ENCODE measurements at places on chromosomes 12 and 14. TPM values are rescaled to one million over a fixed set of nuclear protein-coding genes. Genes with fewer than 3 reads are reported as not detected.

NTS gene
- polyA plus RNA-seq, result 6.7 TPM

PIK3C2G gene
- 5.2 TPM for polyA plus RNA-seq

BMP4 gene
- polyA plus RNA-seq, result 54.4 TPM

SGPP1 gene
- 24.9 TPM for polyA plus RNA-seq

TAS2R7 gene
- not detected for polyA plus RNA-seq

PTPRR gene
- 0.58 TPM for polyA plus RNA-seq

ANKRD9 gene
- 5.5 TPM for polyA plus RNA-seq

DNA sequence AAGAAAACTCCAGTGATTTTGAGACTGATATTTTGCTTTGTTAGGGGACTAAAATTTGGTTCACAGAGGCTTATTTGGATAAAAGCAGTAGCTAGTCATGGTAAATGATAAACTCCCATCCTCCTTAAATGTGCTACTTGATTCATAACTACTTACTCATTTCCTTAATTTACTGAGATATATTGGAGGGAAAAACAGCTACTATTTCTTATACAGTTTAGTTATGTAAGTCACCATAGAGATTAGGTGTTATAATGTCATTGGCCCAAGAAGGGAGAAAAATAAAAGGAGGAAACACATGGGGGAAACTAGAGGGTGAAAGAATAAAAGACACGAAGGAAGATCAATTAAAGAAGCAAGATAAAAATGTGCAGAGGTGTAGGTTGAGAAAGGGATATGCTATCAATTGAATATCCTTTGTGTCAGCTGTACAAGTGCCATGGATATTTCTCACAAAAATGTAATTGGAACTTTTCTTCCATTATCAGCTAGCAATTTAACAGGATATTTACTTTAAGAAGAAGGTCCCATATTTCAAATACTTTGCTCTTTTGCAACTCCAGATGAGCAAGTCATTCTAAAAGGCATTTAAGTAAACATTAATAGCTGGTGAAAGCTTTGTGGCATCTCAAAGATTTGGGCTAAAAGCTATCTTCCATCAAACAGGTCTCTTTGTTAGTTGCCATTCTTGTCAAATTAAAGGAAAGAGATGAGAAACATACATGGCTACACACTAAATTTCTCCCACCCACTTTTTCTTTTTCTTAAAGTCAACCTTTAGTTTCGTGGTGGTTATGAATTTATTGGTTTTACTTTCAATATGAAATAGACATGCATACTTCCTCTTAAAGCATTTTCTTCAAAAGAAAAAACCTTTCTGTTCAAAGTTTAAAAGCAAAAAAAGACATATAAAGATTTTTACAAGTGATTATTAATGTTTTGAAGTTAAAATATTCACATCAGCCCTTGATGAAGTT, 439.5 kb downstream of the CCER1 start:
- no peak for DNase-seq

- DNase-seq, result no peak
These were observed 160.2 kb downstream of the PPM1H start for GRCh38 chr12:62774794-62775193.

DNA sequence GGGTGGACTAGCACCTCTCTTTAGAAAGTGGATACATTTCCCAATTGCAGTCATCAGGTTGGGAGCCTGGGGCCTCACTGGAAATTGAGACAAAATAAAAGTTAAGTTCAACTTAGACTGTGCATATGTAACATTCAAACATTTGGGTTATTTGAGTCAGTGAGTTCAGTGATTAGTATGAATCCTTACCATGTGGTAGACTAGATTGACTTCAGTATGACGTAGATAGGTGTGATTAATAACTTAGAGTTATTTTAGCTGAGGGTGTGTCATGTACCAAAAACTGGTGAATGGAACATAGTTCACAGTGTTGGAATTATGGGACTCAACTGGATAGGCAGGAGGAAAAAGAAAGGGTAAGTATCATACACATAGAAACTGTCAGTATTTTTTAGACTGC, 8.0 kb upstream of the SSTR1 start:
- DNase-seq, result no peak

- DNase-seq, result peak; percentile 26
These were observed at the start of gene ARID4A for GRCh38 chr14:58298477-58299400. TSS of gene ARID4A (plus strand) at chr14:58298555. CDS start at chr14:58299855, 1,300 bp downstream.

DNA sequence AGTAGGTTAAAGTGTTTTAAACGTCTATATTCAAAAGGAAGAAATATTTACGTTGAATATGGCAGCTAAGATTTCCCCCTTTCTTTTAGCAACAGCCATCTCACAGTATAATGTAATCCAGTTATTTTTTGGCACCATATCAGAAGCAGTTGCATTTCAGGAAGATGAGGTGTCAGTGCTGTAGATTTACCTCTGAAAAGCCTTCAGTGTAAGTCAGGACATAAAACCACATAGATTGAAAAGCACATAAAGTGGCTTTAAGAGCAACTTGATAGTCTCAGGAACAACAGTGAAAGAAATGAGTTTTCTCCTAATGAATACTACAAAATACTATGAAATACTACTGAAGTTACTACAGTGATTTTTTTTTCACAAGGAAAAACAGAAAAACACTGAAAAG, 6.9 kb downstream of the MLH3 start:
- no peak for DNase-seq

Measured in renal pelvis (tissue), 12 donors.